ENCODE measurements at places on chromosomes 4 and X.
A peak's percentile ranks its signal among the peaks of the same experiment; 100 is the strongest.

DNA sequence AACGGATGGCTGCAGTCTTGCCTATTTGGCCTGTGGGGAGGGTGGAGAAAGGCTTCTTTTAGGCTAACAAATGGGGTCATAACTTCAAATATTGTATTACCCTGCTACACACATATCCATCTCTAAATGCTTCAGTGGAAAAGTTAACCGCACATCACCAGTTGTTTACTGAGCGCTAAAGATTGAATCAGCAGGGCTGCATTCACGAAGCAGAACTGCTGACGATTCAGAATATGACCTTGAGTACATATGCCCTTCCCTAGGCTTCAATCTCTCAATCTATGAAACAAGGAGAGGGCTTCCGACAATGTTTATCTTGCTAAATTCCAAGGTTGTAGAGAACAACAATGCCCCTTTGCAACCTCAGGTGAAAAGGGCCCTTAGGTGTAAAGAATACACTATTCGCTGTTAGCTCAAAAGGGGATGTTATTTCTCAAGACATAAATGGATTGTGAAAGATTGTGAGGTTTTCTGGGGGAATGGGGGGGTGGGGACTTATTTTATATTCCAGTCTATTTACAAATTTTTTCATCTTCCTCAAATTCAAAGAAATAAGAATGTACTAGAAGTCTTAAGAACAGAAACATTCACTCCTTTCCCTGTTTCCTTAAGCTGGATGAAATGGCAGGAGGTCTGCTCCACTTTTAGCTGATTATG lies 2.6 kb upstream of the ATP6AP2 start:
- DNase-seq = no peak

DNA sequence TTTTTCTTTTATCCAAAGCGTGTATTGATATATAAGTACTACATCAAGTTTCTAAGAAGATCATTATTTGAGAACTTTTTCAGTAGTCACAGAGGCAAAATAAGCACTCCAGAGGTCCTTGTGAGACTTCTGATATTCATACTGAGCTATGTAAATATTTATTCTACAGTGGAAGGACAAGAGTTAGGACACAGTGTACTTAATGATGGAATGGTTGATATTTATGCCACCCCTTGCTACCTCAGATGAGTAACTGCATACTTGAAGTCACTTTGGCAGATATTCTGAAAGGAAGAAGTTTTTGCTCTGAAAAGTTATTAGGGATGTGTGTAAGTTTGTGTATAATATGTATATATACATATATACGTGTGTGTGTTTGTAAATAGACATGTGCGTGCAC lies 30.3 kb downstream of the MAGEA1 start:
- no peak for DNase-seq

DNA sequence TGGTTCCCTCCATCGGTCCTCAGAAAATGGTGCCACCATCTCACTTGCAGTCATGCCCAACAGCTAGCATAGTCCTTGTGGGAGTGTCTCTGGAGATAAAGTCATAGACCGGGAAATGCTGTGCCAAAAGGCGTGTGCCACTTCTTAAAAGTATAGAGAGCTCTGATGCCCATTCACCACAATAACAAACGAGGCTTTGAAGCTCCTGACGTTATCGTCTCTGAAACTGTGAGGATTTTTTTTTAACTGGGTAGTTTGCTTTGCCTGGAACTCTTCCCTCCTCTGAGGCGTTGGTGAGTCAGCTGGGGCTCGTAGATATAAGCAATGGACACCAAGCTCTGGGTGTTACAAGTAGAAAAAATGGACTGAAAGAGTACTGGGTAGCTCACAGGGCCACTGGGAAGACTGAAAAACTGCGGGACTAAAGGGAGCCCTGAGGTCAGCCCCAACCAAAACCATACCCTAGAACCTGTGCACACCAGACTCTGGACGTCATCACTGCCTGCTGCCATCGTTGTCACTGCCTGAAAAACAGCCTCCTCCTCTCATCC lies 89.4 kb upstream of the TRIM2 start:
- peak; percentile 73 for DNase-seq

DNA sequence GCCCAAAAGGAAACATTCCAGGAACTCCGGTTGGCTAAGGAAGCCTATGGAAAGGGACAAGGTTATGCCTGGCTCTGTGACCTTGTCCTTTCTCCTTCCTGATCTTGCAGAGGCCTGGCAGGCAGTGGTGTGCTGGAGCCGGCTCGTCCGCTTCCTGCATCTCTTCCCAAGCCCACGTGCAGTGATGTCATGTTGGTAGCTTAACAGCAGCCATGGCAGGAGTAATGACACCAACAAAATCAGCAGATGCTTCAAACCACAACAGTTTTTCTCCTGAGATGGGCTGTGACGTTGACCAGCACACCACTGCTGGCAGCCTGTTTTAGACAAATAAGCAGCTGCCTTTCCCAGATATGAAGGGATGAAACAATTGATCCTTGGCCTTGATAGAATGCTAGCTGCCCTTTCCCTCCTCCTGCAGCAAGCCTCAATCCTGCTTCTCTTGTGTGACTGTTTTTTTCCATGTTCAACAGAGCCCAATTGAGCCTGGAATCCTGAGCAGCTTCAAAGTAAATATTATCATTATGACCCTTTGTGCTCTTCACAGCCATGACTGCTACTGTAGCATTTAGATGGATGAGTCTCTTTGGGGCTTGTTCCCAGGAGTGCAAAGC lies 23.4 kb downstream of the SEPTIN6 start:
- DNase-seq = no peak

DNA sequence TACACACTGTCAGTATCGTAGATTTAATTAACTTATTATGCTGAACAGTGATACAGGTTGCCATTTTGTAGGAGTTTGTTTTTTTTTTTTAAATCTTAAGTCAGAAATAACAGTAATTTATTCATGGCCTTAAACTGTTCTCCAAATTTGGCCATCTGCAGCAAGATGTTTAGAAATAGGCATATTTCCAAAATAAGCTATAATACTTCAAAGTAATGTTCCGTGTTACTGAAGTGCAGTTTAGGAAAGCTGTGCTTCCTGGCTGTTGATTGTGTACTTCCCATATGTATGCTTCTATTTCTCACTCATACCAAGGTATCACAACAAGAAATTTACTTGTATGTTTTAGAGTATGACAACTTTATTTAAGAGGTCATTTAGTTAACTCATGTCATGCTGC lies 28.9 kb downstream of the CPEB2 start:
- no peak for DNase-seq

- no peak for DNase-seq
Measured at GRCh38 chr4:15481961-15482745, 12.5 kb downstream of the CC2D2A start.

DNA sequence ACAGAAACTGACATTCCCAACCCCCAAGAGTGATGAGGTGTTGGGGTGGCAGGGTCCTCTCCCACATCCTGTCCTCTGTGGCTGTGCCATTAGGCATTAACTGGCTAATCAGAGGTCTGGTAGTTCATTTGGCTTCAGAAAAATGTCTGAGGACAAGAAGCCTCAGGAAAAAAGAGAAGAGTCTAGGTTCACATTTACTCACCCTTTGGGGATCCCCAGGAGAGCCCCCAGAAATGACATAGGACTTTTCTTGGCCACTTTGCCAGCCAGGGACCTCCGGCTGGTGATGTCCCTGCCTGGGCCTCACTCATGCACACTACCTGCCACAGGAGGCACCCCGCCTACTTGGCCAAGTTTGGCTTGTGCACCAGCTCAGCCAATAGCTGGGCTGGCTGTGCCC lies 173.0 kb downstream of the RBM46 start:
- DNase-seq = no peak

DNA sequence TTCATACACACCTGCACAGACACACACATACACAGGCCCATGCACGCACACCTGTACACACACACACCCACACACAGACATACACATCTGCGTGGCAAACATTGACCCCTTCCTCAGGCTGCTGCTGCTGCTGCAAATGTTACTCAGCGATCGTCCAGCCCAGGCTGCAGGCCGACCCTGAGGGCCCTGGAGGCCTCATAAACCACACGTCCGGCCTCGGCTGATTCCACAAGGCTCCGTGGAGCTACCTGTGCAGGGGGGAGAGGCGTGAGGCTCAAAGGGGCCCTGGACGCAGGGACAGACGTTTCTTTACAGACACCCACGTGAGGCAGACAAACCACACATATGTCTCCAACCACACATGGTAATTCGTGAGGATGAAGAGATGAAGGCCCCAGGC lies 53.9 kb upstream of the PPP2R3B start:
- DNase-seq = no peak

GRCh38 chr4:2277956-2278355 lies 16.0 kb upstream of the MXD4 start:
- no peak for DNase-seq

GRCh38 chrX:11698702-11699101 lies 33.0 kb upstream of the ARHGAP6 start:
- no peak for DNase-seq

GRCh38 chr4:88623097-88623496 lies 30.8 kb downstream of the HERC3 start:
- no peak for DNase-seq

- no peak for DNase-seq
Measured at GRCh38 chr4:17095771-17096170, 197.3 kb upstream of the LDB2 start.

DNA sequence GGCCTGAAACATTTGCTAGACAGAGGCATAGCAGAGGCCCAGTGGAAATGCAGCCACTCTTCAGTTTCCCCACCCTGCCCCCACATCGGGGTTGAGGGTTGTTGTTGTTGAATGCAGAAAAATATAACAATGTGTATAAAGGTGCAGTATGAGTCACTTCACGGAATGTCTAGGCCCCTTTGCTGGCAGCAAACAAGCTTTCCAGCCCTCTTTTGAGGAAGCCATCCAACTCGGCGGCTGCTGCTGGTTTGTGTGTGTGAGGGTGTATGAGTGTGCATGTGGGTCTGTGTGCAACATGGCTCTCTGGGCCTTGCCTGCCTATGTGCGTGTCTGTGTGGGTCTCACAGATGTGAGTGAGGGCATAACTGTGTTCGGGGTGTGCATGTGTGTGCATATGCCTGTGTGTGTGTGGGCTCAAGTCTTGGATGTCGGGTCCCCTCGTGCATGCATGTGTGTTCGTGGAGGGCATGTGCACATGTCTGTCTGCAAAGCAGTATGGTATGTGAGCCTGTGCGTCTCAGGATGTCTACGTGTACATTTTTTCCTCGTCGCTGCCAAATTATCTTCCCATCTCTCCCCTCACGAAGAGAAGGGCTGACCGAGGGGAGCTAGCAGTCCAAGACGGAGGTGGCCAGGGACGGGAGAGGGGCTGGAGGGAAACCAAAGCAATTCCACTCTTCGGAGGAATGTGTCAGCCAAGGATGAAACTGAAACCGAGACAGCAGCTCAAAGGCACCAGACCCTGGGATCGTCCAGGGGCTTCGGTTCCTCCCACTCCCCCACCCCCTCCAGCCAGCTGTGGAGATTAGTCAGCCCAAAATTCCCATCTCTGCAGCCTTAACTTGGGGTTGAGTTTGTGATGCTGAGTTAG lies 8.4 kb upstream of the ELF4 start:
- DNase-seq = no peak

DNA sequence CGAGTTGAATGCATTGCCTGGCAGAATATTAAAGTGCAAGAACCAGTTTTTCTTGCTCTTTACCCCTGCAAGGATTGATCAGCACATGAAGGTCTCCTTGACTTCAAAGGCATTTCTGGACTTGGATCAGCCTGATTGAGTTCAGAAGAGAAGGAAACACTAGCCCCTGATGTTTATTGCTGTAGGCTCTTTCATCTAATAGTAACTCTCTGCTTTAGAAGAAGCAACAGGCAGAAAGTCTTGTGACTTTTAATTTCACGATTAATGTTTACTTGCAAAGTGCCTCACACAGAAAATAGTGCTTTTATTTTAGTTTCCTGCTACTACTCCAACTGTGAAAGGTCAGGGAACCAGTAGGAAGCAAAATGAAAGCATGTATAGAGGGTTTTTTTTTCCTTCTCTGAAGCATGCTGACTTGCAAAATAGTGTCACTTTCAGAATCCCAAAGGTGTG lies 69.1 kb downstream of the PCDH7 start:
- DNase-seq = no peak

DNA sequence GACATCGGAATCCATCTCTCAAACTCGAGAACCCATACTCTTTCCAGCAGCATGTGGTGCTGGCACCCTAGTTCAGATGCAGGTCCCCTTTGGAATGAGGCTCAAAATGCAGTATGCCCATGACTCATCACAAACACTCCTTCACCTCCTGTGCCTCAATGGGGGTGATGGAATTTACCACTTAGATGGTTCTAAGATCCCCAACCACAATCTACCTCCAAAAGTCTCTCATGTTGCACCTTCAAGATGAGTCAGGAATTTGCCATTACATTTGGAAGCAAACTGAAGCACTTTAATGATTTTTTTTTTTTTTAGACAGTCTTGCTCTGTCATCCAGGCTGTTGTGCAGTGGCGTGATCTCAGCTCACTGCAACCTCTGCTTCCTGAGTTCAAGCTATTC lies 8.5 kb upstream of the MID1 start:
- DNase-seq = no peak

- no peak for DNase-seq
Measured at GRCh38 chr4:167114416-167114971, 119.8 kb downstream of the SPOCK3 start.

DNA sequence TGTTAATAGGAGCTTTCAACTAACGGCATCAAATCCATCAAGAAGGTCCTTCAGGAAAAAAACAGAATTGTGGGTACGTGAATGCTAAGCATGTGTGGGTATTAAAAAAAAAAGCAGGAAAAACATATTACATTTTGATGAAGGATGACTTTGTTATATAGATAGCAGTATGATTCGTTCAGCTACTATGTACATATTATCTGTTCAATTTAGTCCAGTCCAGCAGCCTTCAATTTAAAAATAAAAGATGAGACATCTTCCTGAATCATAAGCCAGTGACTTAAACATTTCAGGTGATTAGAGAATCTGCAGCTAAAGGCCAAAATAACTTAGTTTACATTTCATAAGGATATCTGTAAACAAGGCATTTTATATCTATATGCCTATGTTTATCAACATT lies 63.4 kb downstream of the LCORL start:
- DNase-seq = no peak

All from hematopoietic multipotent progenitor cell treated with erythropoietin and hydrocortisone succinate and interleukin-3 and kit ligand, for 8 days (in vitro differentiated cells).